ENCODE measurements at places on chromosomes 12 and 14.

GRCh38 chr14:105273062-105273461 lies 24.7 kb downstream of the BTBD6 start:
- no peak for DNase-seq

DNA sequence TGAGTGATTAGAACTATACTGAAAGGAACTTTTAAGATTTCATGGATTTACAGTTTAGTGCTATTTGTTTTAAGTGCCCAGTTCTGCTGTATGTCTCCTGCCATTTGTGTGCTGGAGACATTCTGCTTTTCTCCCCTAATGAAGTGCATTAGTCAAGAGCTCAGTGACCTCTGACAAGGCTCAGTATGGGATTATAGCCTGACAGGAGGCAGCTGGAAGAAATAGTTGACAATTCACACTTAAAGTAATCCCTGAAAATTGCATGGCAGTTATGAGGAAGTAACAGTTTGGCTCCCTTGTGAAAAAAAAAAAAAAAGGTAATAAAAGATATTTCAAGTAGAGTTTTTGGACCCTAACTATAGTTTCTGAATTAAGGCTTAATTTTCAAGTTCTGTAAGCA lies 70.3 kb downstream of the ALX1 start:
- no peak for DNase-seq

DNA sequence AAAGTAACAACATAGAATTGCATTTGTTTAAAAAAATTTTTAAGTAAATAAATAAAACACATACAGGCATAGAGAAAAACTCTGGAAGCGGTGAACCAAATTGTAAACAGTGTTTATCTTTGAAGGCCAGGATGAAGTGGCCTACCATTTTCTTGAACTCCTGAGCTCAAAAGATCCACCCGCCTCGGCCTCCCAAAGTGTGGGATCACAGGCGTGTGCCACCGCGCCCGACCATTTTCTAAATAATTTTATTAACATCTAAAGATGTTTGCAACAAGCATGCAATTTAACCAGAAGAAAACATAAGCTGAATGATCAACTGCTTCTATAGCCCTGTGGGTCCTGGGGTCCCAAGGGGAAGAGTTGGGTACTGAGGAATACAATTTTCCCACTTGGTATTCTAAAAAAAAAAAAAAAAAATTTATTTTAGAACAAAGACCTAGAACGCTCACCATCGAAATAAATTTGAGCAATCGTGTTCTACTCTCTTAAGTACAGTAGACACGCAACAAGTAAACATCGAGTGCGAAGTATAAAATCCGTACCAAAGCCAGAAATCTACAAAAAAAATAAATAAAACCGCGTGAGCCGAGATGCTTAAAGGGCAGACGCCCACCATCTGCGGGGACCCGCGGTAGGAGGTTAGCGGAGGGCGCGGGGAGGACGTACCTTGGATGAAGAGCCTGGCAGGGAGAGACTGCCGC lies 484 bp downstream of the MIS18BP1 start:
- no peak for DNase-seq

GRCh38 chr12:95116773-95117172 lies 43.4 kb upstream of the NR2C1 start:
- no peak for DNase-seq

DNA sequence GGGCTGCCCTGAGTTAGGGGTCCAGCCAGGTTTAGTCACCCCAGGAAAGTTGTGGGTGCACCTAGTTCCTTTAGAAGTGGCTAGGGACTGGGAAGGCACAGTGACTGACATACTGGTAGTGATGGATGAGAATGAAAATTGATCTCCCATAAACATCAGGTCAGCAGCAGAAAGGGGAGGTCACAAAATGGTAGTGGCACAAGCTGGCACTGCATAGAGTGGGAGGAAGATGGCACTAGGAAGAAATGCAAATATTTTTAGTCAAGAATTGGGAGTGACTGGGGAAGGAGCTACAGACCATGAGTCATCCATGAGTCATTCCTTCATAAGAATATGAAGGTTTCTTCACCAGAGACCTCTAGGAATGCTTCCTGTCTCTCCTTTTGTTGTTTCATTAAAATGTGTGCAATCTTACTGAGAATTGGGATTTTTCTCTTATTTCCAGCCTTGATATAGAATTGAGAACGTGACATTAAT lies 198.3 kb upstream of the AMIGO2 start:
- DNase-seq = no peak

DNA sequence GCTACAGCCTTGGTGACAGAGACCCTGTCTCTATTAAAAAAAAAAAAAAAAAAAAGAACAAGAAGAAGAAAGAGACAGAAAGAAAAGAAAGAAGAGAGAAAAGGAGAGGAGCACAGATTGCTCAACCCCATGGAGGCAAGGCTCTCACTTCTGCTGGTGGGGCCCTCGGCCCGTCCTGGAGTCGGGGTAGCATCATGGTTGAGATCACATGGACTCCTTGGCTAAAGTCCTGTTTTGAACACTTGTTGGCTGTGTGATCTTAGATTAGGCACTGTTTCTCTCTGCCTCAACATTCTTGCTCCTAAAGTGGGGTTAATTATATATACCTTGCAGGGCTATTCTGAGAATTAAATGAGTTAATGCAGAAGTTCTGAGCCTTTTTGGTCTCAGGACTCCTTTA lies 207.7 kb downstream of the CACNA1C start:
- no peak for DNase-seq

- DNase-seq = no peak
These were observed 17.7 kb upstream of the CD27 start for GRCh38 chr12:6426882-6427671.

DNA sequence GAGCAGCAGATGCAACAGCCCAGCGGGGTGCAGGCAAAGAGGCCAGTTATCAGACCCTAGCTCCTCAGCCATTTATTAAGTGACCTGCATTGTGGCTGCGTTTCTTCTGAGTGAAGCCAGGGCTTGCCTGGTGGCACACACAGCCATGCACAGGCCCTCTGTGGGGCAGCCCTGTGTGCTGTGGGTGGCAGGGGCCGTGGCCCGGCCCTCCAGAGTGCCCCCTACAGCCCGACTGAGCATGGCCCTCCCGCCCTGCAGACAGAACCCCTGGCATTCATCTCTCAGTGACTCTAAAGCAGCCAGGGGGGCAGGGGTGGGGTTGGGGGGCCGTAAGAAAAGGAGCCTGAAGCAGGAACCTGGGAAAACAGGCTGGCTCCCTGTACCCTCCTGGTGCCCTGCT lies 226.0 kb upstream of the PWP1 start:
- no peak for DNase-seq

- no peak for DNase-seq
These were observed 14.1 kb upstream of the NUMB start for GRCh38 chr14:73472185-73473114.

DNA sequence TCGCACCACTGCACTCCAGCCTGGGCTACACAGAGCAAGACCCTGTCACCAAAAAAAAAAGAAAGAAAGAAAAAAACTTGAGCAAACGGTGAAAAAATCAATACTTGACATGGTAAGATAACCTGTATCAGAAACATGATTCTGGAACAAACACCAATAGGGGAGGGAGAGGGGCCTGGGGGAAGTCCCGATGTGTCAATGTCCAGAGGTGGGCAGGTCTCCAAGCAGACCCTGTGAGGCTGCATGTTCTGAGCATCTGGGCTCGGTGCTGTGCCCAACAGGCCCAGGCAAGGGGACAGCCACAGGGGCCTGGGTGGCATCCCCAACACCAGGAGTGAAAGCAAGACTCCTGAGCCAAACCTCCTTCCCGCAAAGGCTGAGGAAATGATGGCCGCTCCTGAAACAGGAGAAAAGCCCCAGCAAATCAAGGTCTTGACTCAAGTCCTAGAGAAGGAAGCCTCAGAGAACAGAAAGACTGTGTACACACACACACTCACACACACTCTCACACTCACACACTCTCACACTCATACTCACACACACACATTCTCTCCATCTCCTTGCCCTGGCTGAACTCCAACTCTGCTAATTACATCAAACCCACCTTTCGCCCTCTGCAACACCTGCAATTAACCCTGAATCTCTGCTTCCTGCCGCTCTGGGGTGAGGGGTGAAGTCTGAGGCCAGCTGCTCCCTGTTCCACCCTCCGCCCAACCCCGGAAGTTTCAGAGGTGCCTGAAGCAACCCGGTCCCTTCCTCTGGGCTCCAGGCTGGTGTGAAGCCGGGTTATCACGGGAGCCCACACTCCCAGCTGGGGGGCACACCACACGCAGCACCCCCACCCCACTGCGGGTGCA lies 20.4 kb downstream of the CCDC88C start:
- no peak for DNase-seq

DNA sequence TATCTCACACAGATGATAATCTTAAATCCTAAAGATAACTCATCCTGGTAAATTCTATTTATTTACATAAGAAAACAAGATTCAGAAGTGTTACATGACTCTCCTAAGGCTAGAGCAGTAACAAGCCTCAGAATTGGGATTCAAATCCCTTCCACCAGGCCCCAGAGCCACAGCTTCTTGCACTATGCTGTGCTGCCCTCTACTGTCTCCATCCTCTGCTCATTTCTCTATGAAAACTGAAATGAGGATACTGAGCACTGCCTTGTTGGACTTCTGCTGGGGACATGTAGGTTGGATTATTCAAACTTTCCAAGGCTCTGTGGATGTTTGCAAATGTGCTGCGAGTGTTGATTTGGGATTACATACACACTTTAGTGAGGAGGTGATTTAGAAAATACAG lies 23.5 kb upstream of the C12orf50 start:
- no peak for DNase-seq

DNA sequence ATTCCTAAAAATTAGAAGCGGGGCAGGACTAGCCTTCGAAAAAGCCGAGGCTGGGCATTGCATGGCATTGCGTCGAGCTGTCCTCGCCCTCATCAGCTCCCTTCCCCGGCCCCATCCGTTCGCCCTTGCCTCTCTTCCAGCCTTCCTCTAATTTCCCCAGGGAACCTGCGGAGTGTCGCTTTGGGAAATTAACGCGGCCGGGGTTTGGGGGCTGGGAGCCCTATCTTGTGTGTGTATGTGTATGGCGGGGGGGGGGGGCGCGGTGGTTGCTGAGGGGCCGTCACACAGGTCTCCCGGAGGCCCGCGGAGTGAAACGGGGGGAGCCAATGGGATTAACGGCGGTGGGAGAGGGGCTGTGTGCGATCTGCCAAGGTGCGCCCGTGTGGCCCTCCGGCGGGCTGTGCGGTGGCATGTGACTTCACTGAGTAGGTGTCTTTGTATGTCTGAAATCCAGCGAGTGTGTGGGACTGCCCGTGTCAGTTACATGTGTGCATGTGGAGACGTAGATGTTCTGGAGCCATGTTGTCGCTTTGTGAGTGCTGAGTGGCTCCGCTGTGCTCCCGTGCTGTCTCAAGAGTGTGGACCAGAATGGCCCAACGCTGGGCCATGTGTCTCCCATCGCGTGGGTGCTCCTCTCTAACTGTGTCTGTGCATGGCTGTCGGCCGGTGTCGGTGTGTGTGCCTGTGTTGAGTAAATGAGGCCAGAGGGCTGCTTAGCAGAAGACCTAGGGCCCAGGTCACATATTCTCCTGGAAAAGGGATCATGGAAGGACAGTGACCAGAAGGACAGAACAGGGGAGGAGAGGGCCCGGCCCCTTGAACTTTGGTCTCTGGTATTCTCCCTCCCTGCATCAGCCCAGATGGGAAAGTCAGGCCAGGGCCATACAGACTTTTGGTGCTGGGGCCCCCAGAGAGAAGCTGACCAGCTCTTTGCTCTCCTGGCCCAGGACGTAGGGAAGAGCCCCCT lies 1.5 kb downstream of the PTMS start:
- DNase-seq = no peak

DNA sequence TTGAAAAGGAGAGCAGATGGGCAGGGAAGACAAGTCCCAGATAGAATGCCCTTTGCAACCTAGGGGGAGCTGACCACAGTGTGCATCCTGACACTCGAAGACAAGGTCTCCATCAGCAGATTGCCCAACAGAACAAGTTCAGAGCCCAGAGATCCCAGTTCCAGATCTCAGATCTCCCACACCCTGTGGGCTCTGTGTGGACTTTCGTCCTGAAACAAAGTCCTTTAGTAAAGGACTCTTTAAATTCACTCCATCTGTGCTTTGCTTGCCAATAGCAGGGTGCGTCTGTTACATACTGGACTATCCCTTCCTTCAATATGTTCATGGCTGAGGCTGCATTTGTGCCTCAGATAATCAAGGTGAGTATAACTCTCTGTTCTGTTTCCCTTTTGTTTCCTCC lies 8.7 kb upstream of the C1RL start:
- no peak for DNase-seq

GRCh38 chr14:69149461-69150244 lies 3.3 kb downstream of the DCAF5 start:
- no peak for DNase-seq

DNA sequence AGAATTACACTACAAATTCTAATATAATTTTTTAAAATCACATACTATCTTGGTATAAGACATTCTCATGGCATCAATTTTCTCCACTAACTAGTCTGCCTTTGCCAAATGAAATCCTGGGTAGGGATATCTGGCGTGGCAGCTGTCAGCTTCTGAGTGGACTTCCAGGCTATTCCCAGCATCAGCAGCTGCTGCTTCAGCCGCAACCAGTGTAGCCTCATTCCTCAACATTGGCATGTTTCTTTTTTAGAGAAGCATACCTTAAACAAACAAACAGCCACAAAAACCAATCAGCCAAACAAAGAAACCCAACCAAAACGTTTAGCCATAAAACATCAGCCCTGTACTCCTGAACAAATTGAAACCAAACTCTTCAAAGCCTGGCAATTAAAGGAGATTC lies 235.8 kb downstream of the SSPN start:
- DNase-seq = no peak

GRCh38 chr14:74605531-74606223 lies 6.4 kb downstream of the LTBP2 start:
- no peak for DNase-seq

DNA sequence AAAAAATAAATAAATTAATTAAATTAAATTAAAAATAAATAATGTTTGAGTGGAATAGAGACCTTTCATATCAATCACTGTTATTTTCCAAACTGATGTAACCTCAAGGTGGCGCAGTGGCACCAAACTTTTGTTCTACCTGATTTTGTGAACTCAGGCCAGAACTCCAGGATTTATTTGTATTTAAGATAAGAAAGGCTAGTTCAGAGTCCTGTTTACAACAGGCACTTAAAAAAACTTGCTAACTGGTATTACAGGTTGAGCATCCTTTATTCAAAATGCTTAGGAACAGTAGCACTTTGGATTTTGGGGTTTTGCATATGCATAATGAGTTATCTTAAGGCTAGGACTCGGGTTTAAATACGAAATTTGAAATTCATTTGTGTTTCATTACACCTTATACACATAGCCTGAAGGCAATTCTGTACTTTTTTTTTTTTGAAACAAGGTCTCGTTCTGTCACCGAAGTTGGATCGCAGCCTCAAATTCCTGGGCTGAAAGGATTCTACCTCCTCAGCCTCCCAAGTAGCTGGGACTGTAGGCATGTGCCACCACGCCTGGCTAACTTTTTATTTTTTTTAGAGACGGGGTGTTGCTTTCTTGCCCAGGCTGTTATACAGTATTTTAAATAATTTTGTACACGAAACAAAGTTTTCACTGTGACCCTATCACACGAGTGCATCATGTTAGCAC lies 32.4 kb downstream of the YY1 start:
- DNase-seq = no peak

Data from mesothelial cell of epicardium (in vitro differentiated cells).